ENCODE measurements at places on chromosomes 2 and 18.
A peak's percentile ranks its signal among the peaks of the same experiment; 100 is the strongest.

- no peak for DNase-seq
Measured at GRCh38 chr2:157784169-157784822, 91.8 kb downstream of the ACVR1 start.

DNA sequence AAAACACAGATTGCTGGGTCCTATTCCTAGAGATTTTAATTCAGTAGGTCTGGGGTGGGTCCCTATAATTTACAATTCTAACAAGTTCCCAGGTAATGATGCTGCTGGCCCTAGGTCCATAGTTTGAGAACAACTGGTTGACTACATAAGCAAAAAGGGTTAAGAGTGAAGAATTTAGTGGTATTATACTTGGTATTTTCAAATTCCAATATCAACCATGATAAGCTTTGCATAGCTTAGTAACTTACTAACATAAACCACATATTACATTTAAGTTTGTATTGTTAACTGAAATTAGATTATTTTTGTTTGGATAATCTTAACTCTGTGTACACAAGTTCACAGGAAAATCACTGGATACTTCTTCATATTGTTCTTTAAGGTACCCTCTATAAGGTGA, 862.9 kb upstream of the ACVR2A start:
- DNase-seq, result no peak

GRCh38 chr2:222840060-222840802, 20.6 kb upstream of the ACSL3 start:
- no peak for DNase-seq

DNA sequence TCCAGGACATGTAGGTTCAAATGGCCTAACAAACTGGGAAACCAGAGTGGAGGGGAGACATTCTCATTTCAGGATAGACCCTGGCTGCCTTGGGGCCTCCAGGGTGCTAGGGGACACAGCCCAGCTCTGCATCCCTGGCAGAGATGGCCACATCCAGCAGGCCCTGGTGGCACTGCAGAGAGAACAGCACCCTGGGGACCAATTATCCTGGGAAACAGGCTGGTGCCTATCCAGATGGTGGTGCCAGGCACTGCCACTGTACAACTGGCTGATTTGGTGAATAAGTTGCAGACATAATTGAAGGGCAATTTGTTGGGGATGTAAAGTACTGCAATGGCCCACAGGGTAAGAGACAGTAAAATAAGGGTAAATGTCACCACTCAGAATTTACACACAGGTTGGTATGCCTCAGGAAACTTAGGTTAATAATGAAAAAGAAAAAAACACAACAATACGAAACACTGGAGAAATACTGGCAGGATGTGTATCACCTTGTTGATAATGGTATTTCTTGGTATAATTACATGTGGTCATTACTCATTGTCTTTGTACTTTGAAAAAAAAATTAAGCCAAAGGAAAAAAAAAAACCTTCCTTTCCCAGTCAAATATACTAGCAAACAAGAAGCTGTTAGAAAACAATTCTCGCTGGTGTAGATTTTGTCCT, 12.8 kb upstream of the SFTPB start:
- DNase-seq, result no peak

GRCh38 chr2:115161771-115162493, 719.5 kb downstream of the DPP10 start:
- no peak for DNase-seq

- no peak for DNase-seq
Measured at GRCh38 chr2:85806358-85807118, 52.7 kb downstream of the ATOH8 start.

GRCh38 chr2:98471402-98472131, 26.9 kb downstream of the INPP4A start:
- no peak for DNase-seq

- DNase-seq, result no peak
Measured at GRCh38 chr2:38060236-38061018, 15.5 kb downstream of the CYP1B1 start.

- no peak for DNase-seq
Measured at GRCh38 chr2:217475791-217476190, 527.0 kb downstream of the TNS1 start.

DNA sequence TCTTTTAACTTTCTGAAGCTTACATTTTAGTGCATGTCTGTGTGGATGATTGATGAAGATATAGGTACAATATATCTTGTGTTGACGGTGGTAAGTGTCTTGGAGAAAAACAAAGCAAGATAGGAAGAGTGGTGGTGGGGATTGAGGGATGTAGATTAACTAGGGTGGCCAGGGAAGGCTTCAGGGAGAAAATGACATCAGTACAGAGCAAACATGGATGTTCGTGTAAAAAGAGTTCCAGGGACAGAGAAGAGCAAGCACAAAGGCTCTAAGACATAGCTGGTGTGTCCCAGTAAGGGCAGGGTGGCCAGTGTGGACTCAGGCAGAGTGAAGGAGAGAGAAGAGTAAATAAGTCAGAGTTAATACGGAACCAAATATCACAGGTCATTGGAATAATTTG, 2.7 kb upstream of the CERS6 start:
- no peak for DNase-seq

DNA sequence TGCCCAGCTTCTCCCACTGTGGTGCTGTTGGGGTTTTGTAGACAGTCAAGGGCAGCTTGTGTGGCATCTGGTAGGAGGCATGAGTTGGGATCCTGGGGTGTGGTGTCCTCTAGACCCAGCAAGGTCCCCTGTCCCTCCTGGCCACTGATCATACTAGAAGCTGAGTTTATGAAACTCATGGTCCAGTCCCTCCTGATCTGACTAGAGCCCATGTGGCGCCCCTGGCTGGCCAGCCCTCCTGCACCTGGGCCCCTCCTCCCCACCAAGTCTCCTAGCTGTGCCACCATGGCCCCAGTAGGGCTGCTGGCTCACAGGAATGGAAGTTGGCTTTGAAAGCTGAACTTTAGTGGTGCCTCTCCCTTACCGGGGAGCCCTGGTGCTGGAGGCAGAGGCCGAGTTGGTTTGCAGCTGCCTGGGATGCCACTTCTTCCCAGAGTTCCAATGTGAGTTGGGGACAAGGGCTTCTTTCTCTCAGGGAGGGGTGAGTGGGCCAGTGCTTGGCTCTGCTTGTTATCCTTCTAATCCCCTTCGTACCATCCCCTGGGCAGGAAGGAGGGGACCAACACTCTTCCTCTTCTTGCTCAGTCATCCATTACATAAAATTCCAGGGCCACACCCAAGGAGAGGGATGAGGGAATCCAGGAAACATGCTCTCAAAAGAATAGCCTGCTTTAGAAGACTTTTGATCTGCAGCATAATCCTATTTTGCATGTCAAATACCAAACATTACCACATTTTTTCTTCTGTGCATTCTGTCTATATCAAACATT, 37.5 kb upstream of the HAAO start:
- DNase-seq, result no peak

- DNase-seq, result no peak
Measured at GRCh38 chr2:107412981-107413380, 413.7 kb upstream of the RGPD4 start.

DNA sequence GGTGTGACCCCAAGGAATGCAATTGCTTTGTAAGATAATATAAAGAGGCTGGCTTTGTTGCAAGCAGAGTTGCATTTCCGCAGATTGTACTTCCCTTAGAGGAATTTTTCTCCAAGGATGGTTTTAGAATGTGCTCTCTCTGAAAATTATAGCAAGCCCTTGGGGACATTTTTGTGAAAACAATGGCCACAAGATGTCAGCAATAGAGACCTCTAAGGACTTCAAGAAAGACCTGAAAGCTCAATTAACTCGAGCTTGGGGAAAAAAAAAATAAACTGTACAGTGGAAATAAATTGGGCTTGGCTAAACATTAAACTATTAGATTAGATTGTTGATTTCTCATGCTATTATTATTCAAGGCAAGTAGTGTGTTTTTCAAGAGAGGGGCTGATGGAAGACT, 81.3 kb upstream of the KYNU start:
- no peak for DNase-seq

- no peak for DNase-seq
Measured at GRCh38 chr2:228646061-228646460, 464.6 kb upstream of the SPHKAP start.

DNA sequence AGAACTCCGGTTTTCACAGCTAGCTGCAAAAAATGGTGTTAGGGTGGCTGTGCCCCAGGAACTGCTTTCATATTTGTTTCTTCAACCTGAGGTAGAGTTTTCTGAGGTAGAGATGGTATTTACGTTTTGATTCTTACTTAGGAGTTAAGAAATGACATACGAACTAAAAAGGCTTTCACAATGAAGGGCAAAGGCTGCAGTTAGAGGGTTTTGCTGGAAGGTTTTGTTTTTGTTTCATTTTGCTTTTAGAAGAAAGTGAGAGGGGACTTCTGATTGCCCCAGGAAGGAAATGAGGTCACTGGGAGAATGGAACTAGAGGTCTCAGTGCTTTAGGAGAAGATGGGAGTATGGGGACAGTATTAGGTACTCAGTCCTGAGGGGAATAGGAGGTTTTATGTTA, 15.5 kb downstream of the CDCA7 start:
- no peak for DNase-seq

- no peak for DNase-seq
Measured at GRCh38 chr2:150472511-150472899, 15.0 kb downstream of the RND3 start.

GRCh38 chr2:121094101-121094500, 190.9 kb downstream of the TFCP2L1 start:
- no peak for DNase-seq

GRCh38 chr2:48900321-48901014, 144.9 kb upstream of the LHCGR start:
- DNase-seq, result no peak

- no peak for DNase-seq
Measured at GRCh38 chr2:128354726-128355470, 36.2 kb upstream of the HS6ST1 start.

GRCh38 chr18:58687871-58688308, 16.6 kb downstream of the MALT1 start:
- DNase-seq, result peak; percentile 55

Data from activated CD4-positive, alpha-beta T cell treated with anti-CD3 and anti-CD28 coated beads, Interleukin-2, amount 50 U/mL, for 48 hours (primary cell).